ENCODE measurements at places on chromosomes 6 and 20.

DNA sequence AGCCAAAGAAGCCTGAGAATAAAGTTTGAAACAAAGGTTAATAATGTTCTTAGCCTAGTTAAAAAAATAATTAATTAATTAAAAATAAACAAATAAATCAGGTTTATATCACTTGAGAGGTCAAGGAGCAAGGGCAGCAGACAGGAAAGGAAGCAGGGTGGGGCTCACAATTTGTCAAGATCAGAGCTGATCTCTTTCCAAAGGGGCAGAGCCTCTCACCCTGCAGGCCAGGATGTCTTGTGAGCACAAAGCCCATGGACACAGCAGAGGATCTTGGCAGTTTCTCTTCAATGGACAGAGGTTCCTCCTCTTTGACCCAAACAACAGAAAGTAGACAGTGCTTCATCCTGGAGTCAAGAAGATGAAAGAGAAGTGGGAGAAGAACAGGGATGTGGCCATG is 14.9 kb downstream of the ULBP1 start:
- no peak for DNase-seq

- DNase-seq, result no peak
These were observed 45.8 kb upstream of the PNRC1 start for GRCh38 chr6:89034586-89035251.

DNA sequence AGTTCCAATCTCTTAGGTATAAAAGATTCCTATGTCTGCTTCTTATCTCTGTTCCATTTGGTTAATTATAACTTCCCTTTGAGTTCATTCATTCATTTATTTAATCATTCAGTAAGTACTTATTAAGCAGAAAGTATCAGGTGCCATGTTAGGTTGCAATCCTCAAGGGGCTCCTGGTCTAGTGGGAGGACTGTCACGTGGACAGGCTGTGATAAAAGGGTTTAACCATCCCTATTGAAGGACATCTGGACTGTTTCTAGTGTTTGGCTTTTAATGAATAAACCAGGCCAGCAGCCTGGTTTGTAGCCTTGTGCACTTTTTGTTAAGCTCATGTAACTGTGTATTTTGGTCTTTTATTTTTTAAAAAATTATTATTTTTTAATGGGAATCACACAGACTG is 162.1 kb upstream of the OGFRL1 start:
- no peak for DNase-seq

GRCh38 chr6:55034752-55035151 is 139.6 kb upstream of the HCRTR2 start:
- peak; percentile 83 for DNase-seq

DNA sequence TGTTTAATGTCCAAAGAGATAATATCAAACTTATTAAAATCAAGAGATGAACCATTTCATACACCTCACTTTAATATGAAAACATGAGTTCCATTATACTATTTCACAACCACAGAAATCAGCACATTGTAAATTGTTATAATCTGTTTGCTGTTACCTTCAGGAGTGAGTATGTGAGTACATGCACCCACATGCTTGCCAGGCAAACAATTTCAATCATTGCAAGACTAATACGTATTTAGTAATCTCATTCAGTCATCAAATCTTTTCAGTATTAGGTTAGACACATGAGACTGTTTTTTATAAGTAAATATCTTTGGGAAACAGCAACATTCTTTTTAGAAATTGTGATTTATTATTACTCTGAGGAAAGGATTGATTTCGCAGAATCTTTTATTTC is 9.3 kb upstream of the EPM2A start:
- DNase-seq, result no peak

DNA sequence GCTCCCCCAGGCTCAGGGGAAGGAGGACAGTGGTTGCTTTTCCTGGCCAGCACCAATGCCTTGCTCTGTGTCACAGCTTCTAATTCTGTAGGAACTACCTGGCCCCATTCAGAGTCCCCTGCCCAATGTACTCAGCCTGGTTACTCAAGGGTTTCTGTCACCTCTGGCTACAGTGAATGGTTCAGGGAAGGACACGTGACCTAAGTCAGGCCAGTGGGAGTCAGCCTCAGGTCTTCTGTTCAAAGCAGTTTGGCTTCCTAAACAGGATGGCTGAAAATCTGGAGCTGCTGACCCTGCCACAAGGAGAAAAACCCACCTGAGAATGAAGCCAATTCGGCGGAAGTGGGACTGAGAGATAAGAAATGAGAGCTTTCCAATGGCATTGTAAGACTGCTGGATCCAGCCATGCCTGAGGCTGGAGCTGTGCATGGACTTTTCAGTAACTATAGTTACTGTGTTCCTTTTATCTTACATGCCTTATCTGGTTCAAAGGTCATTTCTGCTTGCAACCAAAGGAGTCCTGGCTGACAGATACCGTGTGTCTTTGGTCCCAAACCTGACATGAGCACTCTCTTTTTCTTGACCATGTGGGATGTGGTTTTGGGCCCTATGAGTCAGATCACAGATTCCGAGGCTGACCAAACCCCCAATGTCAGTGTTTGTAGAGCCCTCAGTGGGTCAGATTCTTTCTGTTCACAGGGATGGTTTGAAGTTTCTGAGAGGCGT is 104.3 kb downstream of the SULF2 start:
- no peak for DNase-seq

DNA sequence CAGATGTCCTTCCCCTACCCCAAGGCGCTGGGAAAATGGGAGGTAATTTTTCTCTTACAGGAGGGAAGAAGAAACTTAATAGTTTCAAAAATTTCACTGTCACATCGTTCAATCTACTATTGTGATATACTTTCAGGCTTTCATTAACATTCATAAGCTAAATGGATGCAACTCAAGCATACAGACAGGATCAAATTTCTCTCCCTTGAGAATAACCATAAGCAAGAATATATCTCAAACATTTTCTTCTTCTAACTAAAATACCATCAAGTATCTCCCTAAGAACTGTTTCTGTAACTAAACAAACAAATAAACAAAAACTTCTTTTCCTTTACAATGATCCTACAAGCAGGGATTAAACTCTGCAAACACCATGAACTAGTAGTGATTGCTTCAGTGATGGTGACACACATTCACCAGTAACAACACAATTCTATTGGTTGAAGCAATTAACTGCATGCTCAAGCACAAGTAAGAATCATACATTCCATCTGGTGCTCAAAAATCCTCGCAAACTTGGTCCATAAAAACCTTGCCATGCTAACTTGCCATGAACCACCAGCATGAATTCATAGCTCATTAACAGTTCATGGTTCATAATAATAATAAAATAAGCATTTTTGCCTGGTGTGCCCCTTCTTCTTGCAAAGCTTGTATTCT is 183.8 kb downstream of the PTPRK start:
- DNase-seq, result no peak

GRCh38 chr6:36688063-36688738 is 9.4 kb upstream of the RAB44 start:
- DNase-seq, result no peak

- no peak for DNase-seq
These were observed 897 bp downstream of the CHD6 start for GRCh38 chr20:41617059-41617901.

GRCh38 chr20:18750735-18751134 is 62.8 kb upstream of the SCP2D1 start:
- no peak for DNase-seq

DNA sequence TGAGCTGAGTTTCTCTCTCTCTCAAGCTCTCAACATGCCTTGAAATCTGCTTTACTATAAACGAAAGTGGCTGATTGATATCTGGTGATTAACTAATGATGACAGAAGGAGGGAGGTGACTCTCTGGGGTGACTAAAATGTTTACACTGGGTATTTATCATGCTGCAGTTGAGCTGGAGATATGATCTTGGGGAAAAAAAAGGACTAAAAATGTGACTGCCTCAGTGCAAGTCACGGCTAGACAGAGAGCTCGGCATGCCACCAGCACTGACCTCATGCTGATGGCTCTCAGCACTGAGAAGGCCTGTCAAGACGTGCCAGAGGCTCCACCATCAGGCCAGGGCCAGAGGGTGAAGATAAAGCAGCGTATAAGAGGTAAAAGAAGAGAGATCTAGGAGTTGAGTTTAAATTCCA is 103.1 kb upstream of the SPACA1 start:
- DNase-seq, result no peak

- DNase-seq, result no peak
These were observed 102.7 kb upstream of the CNKSR3 start for GRCh38 chr6:154613137-154613676.

GRCh38 chr6:9943986-9944385 is 470.9 kb downstream of the TFAP2A start:
- DNase-seq, result no peak

GRCh38 chr20:20668639-20669038 is 43.8 kb downstream of the RALGAPA2 start:
- DNase-seq, result peak; percentile 16

GRCh38 chr6:157811476-157812173 is 11.4 kb upstream of the SNX9 start:
- DNase-seq, result no peak

GRCh38 chr20:32241807-32242206 is 34.1 kb downstream of the POFUT1 start:
- no peak for DNase-seq

All from GDM1 (cell line).